ENCODE measurements at places on chromosomes 11 and 22.
A peak's percentile ranks its signal among the peaks of the same experiment; 100 is the strongest.

DNA sequence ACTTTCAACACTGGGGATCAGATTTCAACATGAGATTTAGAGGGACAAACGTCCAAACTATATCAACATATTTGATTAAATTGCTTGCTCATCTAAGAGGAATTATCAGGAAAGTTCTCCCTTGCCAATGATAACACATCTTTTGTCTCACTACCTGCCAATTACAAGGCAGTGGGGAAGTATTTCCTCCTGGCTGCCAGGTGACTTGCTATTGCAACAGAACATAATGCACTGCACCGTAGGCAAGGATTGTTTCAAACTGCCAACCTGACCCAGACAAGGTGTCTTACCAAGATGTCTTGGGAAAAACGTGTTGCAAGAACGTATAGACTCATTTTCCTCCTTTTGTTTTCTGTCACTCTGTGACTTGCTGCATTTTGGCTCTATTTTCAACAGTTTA is 711.6 kb downstream of the METTL15 start:
- no peak for DNase-seq

GRCh38 chr22:44848791-44849420 is 96.5 kb downstream of the ARHGAP8 start:
- DNase-seq = no peak

- peak; percentile 25 for DNase-seq
Measured at GRCh38 chr11:45092901-45093760, 53.3 kb upstream of the PRDM11 start.

DNA sequence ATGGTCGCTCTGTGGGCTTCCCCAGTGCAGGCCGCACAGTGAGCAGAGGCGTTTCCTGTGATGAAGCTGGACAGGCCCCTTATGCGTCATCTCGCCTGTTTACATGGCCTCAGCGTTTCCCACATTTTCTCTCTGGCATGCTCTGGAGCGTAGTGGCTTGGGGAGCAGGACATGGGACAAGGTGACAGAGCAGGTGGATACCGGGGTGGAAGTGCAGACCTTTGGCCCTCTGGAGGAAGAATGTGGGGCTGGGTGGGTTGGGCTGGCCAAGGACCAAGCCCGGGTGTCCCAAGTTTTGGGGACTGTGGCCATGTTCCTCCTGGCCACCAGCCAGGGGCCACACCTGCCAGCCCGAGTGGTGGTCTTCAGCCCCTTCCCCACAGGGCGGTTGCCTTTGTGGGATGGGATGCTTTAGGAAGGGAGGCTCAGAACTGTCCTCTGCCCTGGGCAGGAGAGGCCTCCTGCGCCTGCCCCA is 446.6 kb downstream of the TBC1D22A start:
- no peak for DNase-seq

- no peak for DNase-seq
Measured at GRCh38 chr11:64876229-64876750, 2.1 kb downstream of the EHD1 start.

DNA sequence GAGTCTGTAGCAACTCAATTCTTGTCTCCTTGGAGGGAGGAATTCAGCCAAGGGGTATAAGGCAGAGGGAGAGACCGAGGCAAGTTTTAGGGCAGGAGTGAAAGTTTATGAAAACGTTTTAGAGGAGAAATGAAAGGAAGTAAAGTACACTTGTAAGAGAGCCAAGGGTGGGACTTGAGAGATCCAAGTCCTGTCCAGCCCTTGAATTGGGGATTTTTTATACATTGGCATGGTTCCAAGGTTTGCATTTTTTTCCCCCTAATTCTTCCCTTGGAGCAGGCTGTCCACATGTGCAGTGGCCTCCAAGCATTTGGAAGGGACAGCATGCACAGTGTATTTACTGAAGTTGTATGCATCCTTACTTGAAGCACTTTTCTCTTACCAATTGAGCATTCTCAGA is 192.1 kb downstream of the LUZP2 start:
- no peak for DNase-seq

DNA sequence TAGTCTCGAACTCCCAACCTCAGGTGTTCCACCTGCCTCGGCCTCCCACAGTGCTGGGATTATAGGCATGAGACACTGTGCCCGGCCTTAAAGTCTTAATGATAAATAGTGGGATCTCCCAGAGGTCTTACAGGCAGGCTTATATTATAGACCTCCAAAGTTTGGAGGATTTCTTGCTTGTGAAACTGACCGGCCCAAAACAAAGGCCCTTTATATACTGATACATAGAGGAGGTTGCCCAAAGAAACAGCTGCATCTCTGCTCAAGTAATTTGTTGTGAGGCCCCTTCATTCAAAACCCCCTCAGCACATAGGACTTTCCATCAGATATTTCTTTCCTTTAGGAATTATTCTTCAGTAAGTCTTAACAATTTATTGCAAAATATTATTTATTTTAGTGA is 27.4 kb upstream of the RDX start:
- DNase-seq = no peak

DNA sequence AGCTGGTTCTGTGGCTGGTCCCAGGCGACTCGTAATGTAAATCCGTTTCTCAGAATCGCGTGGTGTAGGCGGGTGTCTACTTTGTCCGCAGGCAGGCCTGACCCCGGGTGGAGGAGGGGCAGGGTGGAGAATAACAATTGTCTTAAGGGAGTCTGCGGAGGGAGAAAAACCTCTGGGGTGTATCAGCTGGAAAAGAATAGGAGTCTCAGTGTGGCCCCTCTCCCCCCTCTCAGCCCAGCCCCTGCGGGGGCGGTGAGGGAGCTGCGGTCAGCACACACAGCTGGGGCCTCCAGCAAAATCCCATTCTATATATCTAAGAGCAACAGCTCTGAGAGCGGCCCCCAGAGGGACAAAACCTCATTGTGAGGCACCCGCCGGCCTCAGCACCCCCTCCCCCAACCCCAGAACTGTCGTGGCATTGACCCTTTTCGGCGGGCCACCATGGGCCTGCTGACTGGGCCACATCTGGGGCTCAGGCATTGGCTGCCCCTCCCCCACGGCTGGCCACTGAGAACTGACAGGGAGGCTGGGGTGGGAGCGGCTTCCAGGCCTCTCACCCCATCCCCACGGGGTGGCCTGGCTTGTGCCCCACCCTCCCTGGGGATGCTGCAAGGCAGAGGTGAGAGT is 2.7 kb upstream of the MYRF start:
- DNase-seq = no peak

- DNase-seq = no peak
Measured at GRCh38 chr22:46090631-46091201, 59.6 kb upstream of the PPARA start.

- no peak for DNase-seq
Measured at GRCh38 chr11:120651396-120651795, 139.8 kb downstream of the GRIK4 start.

GRCh38 chr11:36033082-36033751 is 89.4 kb downstream of the LDLRAD3 start:
- DNase-seq = no peak

- peak; percentile 33 for DNase-seq
Measured at GRCh38 chr11:111602865-111603610, 789 bp downstream of the SIK2 start.

DNA sequence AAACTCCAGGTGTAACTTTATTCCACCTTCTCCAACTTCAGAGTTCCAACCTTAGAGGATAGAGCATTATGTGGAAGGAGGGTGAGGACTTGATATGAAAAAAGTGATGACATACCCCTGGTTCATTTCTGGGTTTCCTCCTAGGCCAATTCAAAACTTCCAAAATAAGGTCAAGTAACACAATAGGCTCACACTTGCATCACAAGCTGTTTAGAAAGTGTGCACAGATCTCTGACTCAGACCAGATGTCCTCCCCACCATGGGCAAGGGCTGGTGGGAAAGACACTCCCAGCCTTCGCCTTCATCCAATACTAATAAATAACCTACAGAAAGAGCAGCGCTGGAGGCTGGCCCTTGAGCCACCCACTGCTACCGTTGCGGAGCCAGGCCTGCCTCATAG is 5.8 kb upstream of the BUD13 start:
- no peak for DNase-seq

GRCh38 chr11:123292647-123293046 is 97.6 kb upstream of the CLMP start:
- no peak for DNase-seq

DNA sequence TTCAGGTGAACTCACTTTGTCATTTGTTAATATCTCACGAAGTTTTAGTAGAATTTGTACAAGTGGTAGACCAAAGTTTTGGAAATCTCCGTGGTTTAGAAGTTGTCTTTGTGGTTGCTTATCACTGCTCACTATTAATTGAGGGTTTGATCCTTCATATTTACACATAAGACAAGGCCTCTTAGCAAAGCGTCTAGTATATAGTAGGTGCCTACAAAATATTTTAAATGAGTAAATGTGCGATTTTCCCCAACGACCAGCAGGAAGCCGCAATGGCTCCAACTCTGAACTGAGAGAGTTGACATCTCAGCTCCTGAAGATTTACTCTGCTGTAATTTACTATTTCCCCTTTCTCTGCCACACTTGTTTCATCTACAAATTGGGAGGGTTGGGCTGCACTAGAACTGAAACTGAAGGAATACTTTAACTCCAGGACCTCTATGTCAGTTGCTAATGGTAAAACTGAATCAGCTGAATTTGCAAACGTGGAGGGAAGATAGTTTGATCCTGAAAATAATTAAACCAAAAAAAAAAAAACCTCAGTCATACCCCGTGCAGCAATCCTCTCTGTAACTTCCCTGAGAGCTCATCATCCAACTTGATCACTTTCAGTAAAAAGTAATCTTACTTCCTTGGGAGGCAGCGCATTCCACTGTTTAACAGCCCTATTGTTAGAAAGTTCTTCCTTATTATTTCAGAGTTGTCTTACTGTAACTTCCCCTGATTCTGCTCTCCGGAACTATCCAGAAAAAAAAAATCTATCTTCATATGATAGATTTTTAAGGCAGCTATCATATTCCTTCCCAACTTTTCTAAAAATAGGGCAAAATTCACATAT is 1.3 kb upstream of the SBF2 start:
- no peak for DNase-seq

GRCh38 chr22:31495343-31495742 is 993 bp upstream of the SFI1 start:
- no peak for DNase-seq
